ENCODE measurements at places on chromosomes 12 and 14. TPM values are rescaled to one million over a fixed set of nuclear protein-coding genes. Genes with fewer than 3 reads are reported as not detected.

DNA sequence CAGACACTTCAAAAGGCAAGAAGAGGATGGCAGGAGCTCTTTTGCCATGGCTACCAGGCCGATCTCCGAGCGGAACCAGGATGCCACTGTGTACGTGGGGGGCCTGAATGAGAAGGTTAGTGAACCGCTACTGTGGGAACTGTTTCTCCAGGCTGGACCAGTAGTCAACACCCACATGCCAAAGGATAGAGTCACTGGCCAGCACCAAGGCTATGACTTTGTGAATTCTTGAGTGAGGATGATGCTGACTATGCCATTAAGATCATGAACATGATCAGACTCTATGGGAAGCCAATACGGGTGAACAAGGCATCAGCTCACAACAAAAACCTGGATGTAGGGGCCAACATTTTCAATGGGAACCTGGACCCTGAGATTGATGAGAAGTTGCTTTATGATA, 9.8 kb downstream of the GARIN2 start:
- H3K4me3 ChIP-seq = no peak overlapping the region
- DNase-seq = no peak
- H3K27ac ChIP-seq = no peak overlapping the region
- H3K36me3 ChIP-seq = no peaks in the 10 kb centered on the region

DNA sequence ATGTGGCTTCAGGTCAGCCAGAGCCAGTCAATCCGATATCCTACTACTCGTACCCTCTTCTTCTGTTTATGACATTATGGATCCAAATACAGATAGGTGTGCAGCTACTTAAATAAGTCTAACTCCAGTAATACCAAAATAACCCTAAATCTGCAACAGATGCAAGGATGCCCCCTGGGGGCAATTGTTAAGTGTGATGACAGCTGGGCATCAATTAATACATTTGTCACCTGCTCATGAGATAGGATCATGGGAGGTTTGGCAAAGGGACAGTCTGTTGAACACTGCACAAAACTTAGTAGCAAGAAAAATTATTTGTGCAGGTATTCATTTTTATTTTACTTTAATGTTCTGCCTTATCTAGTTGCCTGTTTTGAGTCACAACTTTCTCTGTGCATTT, 83.2 kb downstream of the SLC38A6 start:
- peaks cover 6% of the 10 kb centered on the region for H3K36me3 ChIP-seq
- no peak overlapping the region for H3K4me3 ChIP-seq
- no peak for DNase-seq
- no peaks in the 10 kb centered on the region for H3K4me1 ChIP-seq

The ACVR1B gene
- 30.5 TPM for total RNA-seq

The NRXN3 gene
- total RNA-seq = 2.3 TPM
